ENCODE measurements at places on chromosomes 5 and 9.

DNA sequence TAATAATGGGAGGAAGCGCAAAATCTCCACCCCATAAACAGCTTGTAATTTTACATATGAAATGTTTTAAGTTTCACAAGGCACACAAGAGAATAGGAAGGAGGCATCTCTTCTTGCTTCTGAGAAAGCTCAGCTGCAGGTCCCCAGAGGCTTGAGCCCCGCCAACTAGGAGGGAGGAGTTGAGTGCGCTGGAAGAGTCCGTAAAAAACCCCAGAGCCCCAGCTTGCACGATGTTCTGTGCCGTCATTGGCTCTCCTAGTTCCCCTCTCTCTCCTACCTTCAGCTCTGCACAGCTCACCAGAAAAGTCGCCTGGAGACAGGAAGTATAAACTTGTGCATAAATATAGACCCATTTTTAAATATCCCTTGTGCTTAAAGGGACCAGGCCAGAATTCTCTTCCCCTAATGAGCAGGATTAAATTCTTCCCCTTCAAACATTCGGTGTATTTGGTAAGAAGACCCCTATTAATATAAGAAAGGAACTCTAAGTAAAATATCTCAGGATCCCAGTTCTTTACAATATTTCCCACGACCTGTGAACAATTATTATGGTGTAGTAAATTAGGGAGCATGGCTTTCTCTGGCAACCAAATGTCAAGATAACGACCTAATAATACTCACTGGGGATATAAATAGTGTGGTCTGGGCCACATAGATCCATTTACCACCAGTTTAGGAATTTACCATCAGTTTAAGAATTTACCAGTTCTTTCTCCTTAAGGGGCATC, 13.7 kb downstream of the GLRX start:
- DNase-seq, result peak; percentile 64

DNA sequence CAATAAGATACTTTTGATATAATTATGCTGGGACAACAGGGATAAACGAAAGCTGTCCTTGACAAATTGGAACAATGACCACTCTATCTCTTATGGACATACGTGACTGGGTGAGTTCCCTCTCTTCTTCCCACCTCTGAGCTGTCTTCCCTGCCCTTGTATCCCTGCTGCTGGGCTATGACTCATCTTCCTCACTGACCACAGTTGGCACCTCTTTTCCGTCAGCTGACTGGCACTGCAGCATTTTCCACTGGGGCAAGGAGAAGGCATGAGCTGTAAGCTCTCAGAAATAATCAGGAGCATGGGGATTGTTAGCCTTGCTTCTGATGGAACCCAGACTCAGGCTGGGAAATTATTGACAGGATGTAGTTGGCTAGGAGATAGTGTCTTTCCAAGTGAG, 48.7 kb downstream of the PCSK1 start:
- DNase-seq, result no peak

DNA sequence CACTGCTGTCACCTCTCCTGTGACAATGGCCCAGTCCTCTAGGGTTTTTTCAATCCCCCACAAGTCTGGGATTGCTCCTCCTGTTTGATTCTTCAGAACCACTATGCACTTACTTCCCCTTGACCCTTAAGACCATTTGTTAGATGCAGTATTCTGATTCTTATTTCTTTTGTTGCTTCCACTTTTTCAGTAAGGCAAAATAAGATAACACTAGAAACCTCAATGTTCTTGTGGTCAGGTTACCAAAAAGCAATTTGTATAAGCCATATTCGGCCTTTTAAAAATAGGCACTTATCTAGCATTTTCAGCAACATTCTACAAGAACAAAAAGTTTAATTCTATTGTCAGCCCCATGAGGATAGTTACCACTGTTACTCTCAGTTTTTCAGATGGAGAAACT, 220.0 kb downstream of the KDM4C start:
- DNase-seq, result no peak

- no peak for DNase-seq
Observed at GRCh38 chr5:53543401-53543800, 17.0 kb upstream of the NDUFS4 start.

DNA sequence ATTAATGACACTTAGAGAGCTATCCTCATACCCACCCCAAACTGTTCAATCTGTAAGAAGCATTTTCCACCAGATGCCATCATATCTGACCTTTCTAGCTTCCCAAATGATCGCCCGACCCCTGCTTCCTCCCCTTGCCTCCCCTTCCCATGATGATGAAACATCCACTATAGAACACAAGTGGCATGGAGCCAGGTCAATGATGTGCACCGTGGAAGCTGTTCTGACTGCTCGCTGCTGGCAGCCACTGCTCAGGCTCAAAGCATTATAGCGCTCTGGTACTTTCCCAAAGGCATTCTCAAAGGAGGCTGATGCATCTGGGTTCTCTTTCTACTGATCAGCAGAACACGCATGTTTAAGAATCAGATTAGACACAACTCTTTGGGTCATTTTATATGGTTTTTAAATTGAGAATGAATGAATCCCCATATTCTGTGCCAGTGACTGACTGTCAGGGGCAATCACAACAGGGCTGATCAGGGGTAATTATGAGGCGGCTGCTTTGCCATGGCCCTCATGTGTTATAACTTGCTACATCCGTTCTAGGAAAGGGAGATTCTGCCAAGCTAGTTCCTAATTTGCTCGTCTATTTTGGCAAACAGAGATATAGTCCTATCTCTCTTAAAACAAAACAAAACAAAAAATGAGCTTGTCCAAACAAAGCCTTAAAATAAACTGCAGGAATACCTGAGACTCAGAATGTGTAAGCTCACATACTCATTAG, 343.7 kb downstream of the ENC1 start:
- DNase-seq, result no peak

- peak; percentile 88 for DNase-seq
Observed at GRCh38 chr9:36765468-36766341, 193.0 kb downstream of the MELK start.

GRCh38 chr5:175671013-175671412, 13.1 kb downstream of the HRH2 start:
- DNase-seq, result no peak

DNA sequence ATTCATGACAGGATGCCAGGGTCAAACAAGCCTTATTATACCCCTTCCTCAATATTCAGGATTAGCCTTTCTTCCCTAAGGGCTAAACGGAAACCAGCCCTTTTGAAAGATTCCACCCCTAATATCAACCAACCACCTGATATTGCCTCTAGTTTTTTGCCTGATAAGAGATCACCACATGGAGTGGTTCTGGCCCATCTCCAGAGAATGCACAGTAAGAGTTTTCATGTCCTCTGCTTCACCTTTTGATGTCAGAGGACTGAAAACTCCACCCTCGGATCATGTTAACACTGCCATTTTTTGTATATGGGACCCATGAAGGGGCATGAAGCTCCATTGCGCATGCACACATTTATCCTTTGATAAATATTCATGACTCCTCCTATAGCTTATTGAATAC, 5.8 kb upstream of the LNPEP start:
- DNase-seq, result no peak

- DNase-seq, result no peak
Observed at GRCh38 chr9:119453980-119454379, 84.7 kb upstream of the BRINP1 start.

DNA sequence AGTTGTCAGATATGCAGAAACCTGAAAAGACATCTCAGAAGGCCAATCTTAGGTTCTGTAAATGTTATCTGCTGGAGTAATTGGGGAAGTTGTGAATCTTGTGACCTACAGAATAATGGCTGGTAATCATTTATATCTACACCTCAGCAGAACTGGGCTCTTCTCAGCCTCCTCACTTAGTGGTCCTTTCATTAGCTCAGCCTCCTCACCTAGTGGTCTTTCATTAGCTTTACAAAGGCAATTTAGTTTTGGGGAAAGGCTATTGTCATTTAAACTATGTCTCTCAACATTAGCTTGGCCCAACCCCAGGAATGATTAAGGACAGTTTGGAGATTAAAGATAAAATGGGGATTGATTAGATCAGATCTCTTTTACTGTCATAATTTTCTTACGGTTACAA, 284.2 kb upstream of the SGCD start:
- DNase-seq, result no peak

DNA sequence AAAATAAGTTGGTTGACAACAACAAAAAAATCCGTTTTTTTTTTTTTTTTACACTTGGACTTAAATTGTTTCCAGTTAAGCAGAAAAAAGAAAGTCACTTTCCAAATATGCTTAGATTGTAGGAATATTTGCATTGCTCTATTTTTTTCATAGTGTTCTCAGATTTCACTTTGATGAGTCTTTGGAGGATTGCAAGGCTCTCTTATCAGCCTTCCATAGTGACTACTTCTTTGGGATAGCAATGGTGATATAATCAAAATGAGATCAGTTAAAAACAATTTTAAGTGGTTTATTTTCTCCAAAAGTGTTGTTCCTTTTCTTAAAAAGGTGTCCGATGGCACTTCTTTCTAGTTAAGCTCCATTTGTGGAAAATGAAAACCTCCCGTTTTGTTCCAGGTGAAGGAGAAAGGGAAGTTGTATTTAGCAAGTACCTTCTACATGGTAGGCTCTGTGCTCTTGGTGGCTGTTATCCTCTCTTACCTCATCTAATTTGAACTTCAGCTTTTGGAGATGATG, 3.9 kb downstream of the RASGRF2 start:
- no peak for DNase-seq
